ENCODE measurements at places on chromosomes 12 and 14.

- no peak for DNase-seq
Measured at GRCh38 chr14:75946785-75947184, 35.0 kb downstream of the TGFB3 start.

- no peak for DNase-seq
Measured at GRCh38 chr12:106487664-106488063, 95.1 kb upstream of the RFX4 start.

DNA sequence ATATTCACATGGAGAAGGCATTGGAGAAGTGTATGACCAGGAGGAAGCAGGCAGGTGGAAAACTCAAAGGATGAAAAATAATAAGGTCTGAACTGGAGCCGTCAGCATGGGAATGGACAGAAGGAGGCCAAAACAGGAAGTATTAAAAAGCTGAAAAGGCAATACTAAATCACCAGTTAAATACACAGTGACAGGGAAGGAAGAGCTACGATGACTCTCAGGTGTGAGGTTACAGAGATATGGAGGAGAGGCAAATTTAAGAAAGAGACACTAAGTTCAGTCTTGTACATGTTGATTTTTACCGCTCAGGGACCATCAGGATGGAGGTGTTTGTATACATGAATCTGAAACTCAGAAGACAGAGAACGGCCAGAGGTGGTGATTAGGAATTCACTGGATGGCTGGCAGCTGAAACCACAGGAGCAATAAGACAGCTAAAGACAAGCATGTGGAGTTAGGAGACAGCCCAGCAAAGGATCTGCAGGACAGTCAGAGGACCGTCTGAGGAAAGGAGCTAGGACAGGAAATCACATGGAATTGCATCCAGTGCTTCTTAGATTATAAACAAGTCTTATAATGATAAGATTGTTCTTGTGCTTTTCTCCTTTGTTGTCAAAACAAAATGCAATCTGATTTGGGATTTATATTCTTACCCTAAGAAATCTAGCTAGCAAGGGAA, 33.9 kb upstream of the CDKN3 start:
- DNase-seq: no peak

GRCh38 chr14:104352493-104353220, 214.3 kb downstream of the KIF26A start:
- DNase-seq: no peak

DNA sequence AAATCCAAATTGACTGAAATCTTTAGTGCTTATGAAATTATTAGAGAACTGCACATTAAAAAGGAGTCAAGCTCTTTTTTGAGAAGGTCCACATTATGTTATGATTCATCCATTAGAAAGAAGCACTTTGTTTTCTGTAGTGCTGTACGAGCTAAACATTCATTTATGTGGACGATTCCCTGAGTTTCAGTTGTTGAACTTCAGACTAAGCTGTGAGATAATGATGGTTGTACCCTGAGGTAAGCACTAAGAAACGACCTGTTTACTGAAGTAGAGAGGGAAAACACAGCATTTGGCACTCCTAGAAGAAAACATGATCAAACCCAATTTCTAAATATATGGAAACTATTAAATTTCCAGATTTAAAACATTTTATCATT, 67.3 kb upstream of the ATP2B1 start:
- no peak for DNase-seq

GRCh38 chr14:73471582-73472184, 13.3 kb upstream of the NUMB start:
- no peak for DNase-seq

DNA sequence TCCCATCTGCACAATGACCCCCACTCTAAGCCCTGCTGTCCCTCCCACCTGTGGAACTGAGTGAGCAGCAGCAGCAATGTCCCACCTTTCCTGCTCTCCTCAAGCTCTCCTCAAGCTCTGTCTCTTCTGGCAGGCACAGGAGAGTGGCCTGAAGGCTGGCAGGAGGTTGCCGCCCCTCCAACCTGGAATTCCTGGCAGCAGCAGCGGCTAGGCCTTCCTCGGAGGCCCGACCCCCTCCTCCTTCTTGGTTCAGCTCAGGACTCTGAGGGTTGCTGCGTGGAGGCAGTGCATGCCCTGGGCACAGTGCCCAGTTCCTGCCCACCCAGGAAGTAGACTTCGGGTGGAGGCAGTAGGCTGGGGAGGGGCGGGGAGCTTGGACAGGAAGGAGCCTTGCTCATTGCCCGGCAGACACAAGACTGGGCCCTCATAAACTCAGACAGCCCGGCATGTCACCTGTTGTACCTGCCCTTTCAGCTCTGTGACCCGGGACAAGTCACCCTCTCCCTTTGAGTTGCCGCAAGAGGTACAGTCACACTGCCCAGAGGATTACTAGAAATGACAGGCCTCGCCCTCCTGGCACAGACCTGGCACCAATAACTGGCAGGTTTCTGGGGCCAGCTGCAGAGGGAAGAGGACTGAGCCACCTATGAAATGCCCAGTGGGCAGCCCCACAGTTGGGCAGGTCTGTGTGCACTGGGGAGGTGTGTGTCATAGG, 2.1 kb upstream of the SERPINA1 start:
- DNase-seq: no peak

DNA sequence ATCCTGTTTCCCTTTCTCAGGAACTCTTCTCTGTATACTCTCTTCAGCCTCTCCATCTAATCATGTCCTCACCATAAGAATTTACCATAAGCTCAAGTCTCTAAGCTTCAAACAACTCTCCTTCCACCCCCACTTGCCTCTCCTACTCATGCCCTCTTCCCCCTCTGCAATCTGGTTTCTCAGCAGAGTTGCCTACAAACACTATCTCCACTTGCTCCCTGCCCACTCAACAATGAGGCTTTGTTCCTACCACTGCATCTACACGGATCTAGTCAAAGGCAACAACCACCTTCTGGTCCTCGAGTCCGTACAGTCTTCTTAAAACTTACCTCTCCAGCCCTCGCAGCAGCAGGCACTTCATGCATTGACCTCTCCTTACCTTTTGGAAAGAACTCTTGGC, 17.2 kb upstream of the FBLN5 start:
- DNase-seq: no peak

GRCh38 chr12:93587611-93588010, 15.1 kb downstream of the SOCS2 start:
- no peak for DNase-seq

GRCh38 chr12:112419297-112420133, 768 bp downstream of the PTPN11 start:
- DNase-seq: peak; percentile 2

DNA sequence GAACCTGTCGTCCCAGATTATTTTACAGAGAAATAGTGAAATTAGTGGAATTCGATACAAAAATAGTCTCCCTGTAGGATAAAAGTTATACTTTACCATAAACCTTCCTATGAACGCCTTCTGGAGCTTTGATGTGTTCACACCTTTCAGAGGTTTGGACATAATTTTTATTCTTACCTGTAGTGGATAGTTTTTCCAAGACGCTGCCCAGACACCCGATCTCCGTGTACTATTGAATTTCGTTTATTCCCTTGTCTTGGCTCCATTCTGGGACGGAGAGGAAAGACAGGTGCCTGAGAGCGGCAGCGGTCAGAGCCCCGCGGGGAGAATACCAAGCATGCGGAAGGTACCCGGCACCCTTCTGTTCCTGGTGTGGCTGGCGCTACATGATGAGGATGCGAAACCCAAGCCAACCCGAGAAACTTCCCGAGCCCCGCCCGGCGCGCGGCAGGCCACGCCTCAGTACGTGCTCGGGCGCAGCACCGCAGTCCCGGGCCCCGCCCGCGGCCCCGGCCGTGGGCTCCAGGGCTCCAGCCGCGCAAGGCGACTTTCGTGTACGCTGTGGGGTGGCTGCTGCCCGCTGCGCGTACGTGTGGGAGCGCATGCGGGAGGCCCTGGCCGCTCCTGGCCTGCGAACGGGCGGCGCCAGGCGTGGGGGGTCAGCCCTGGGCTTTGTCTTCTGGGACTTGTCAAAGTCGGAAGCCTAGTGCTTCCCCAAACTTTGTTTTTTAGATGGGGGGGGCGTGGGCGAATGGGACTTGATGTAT, 11.3 kb upstream of the SNAPC1 start:
- DNase-seq: peak; percentile 53

DNA sequence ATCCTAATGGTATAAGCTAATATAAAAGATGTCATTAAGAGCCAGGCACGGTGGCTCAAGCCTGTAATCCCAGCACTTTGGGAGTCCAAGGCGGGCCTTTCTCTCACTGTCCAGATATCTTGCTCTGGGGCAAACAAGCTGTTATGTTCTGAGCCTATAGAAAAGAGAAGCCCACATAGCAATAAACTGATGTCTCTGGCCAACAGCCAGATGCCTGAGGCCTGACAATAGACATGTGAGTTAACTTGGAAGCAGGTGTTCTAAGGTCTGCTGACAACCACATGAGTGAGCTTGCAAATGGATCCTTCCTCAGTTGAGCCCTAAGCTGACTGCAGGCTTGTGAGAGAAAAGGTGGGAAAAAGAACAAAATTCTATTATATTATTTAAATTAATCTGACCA, 25.0 kb downstream of the YAF2 start:
- DNase-seq: no peak

- DNase-seq: no peak
Measured at GRCh38 chr14:73744874-73745529, 30.8 kb upstream of the PNMA1 start.

DNA sequence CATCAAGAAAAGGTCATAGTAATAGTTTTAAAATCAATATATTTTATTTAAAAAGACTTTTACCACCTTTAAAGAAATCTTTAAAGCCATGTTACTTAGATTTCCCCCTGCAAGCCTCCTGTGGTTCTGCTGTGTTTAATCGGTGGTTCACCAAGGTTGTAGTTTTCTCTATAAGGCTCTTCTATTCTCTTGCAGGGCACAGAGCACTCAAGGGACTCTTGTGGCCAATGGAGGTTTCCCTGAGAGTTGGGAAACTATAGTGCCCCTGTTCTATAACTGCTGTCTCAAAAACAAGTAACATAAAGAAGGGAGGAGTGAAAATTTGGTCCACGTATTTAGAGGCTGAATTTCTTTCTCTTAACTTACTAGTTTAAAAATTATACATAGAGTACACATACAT, 25.0 kb downstream of the DACT1 start:
- DNase-seq: no peak

DNA sequence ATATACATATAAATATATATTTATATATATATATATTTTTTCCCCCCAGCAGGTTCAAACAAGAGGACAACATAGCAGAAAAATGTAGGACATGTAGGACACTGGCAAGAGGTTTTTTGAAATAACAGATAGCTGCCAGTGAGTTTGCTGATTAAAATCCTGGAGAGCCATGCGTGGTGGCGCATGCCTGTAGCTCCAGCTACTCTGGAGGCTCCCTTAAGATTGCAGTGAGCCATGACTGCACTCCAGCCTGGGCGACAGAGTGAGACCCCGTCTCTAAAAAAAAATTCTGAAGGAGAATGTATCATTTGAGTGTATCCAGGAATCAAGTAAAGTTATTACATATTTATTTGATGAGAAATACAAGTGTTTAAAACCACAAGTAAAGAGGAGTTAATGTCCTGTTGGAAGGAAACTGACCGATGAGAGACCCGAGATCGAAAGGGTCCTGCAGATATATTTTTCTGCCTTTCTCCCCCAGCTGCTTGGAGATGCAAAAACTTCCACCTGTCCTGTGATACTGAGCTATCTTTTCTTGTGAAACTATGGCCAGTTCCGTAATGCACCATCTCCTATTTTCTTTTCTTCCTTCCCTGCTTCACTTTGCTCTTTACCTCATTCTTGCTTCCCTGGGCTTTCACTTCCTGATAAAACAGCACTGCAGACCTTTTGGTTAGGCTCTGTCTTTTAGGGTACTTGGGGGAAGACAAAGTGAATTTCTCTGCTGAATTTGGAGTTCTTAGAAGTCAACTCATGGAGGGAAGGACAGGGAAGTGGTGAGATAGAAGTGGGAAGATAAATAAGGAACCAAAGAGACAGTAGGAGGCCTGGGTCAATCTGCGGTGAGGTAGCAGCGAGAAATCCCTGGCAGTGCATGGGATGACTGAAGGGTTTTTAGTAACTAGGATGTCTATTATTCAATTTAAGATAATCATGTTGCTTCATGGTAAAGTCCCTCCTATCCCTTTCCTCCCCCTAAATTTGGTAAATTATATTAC, 41.2 kb upstream of the SLC2A13 start:
- DNase-seq: no peak

- DNase-seq: no peak
Measured at GRCh38 chr12:45781080-45781479, 51.6 kb downstream of the ARID2 start.

DNA sequence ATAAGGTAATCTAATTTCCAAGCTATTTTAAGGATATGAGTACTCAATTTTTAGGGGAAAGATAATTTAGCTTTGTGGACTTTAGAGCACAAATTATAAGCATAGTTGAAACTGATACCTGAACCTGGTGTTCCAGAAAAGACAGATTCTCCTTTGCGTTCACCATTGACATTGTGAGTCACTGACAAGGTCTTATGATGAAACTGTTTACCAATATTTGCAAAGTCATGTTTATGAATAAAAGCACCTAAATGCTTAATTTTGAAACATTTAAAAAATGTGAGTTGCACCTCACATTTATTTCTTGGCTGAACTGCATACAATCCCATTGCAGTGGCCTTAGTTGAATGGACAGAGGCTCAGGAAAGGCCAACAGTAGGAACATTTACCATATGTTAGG, 3.9 kb downstream of the BCAT1 start:
- no peak for DNase-seq

DNA sequence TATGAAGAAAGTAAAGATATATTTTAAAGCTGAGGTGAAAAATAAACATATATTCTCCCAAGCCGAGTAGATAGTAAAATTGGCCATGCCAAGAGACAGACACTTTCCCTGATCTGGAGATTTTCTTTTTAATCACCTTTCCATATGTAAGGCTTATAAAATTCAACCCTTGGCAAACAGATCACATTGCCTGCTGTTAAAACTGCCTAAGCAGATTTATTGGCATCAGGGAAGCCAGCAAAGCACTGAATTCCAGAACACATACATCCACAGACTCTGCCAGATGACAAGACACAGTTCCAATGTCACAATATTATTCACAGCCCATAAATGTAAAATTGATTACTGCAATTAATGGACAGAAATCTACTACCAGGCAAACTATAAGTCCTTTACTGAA, 78.2 kb upstream of the GARIN2 start:
- DNase-seq: no peak

DNA sequence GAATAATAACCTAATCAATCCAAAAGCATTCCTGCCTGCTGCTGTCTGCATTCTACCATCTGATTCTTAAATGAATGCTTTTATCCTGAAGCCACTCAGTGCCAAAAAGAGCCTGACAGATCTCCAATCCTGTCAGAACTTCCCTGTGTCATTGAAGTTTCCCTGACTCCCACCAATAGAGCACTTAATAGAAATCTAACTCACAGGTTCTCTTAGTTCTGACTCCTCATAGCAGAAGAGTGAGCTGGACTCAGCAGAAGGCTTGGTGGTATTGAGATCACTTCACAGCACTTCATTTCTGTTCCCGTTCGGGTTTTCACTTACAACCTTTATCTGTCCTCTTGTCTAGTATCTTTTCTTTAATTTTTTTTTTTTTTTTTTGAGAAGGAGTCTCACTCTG, 102.6 kb downstream of the OTOGL start:
- no peak for DNase-seq

DNA sequence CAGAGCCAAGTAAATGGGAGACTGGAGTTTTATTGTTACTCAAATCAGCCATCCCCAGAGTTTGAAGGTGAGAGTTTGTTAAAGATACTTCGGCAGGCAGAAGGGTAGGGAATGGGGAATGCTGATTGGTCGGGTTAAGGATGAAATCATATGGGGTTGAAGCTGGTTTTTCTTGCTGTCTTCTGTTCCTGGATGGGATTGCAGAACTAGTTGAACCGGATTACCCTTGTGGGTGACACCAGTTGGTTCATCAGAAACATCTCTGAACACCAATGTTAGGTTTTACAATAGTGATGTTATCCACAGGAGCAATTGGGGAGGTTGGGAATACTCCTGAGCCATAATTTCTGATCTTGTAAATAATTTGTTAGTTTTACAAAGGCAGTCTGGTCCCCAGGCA, 18.7 kb upstream of the SMCO2 start:
- DNase-seq: no peak
